ENCODE measurements at places on chromosomes 11 and 22.
A peak's percentile ranks its signal among the peaks of the same experiment; 100 is the strongest.

DNA sequence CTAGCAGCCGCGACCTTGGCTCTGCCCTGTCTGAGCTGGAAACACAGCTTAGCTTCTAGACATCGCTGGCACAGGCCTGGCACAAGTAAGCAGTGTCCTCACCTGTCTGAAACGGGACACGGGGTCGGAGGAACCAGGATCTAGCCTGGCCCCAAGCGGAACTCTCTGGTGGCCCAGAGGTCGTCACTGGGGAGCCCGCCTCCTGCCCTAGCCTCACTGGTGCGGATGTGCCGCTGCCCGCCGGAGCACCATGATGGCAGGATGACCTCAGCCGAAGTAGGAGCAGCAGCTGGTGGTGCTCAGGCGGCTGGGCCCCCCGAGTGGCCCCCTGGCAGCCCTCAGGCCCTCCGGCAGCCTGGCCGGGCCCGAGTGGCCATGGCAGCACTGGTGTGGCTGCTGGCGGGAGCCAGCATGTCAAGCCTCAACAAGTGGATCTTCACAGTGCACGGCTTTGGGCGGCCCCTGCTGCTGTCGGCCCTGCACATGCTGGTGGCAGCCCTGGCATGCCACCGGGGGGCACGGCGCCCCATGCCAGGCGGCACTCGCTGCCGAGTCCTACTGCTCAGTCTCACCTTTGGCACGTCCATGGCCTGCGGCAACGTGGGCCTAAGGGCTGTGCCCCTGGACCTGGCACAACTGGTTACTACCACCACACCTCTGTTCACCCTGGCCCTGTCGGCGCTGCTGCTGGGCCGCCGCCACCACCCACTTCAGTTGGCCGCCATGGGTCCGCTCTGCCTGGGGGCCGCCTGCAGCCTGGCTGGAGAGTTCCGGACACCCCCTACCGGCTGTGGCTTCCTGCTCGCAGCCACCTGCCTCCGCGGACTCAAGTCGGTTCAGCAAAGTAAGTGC is 871 bp downstream of the SLC35E4 start:
- DNase-seq: peak; percentile 9

DNA sequence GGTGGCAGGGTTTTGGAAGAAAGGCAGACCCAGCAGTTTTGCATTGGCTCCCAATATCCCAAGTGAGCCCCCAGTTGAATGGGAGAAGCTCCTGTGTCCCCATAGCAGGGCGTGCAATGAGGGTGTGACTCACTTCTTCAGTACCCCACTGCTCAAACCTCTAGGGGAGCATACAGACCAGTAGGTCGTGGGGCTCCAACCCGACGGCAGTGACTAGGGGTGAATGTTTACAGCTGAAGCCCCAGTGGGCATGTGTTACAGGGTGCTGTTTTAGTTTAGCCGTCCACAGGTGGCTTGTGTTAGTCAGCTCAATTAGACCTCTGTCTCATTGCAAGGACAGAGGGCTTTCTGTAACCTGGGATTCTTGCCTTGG is 564.5 kb upstream of the CNTN5 start:
- DNase-seq: no peak

GRCh38 chr22:17097062-17097461 is 12.3 kb downstream of the IL17RA start:
- no peak for DNase-seq

- no peak for DNase-seq
Measured at GRCh38 chr11:92329646-92330045, 105.0 kb downstream of the FAT3 start.

GRCh38 chr11:65363770-65364169 is 9.2 kb downstream of the TIGD3 start:
- no peak for DNase-seq

GRCh38 chr11:908273-908672 is 2.3 kb downstream of the CHID1 start:
- DNase-seq: no peak

DNA sequence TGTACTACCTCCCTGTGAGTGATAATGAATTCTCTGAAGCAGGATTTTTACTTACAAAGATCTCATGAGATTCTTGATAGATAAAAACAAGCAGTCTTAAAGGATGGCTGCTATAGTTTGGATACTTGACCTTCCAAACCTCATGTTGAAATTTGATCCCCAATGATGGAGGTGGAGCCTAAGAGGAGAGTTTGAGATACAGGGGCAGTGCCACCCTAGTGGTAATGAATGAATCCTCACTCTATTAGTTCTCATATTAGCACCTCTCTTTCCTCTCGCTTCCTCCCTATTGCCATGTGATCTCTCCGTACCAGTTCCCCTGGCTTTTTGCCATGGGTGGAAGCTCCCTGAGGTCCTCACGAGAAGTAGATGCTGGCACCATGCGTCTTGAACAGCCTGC is 37.9 kb upstream of the OR8B8 start:
- DNase-seq: no peak

DNA sequence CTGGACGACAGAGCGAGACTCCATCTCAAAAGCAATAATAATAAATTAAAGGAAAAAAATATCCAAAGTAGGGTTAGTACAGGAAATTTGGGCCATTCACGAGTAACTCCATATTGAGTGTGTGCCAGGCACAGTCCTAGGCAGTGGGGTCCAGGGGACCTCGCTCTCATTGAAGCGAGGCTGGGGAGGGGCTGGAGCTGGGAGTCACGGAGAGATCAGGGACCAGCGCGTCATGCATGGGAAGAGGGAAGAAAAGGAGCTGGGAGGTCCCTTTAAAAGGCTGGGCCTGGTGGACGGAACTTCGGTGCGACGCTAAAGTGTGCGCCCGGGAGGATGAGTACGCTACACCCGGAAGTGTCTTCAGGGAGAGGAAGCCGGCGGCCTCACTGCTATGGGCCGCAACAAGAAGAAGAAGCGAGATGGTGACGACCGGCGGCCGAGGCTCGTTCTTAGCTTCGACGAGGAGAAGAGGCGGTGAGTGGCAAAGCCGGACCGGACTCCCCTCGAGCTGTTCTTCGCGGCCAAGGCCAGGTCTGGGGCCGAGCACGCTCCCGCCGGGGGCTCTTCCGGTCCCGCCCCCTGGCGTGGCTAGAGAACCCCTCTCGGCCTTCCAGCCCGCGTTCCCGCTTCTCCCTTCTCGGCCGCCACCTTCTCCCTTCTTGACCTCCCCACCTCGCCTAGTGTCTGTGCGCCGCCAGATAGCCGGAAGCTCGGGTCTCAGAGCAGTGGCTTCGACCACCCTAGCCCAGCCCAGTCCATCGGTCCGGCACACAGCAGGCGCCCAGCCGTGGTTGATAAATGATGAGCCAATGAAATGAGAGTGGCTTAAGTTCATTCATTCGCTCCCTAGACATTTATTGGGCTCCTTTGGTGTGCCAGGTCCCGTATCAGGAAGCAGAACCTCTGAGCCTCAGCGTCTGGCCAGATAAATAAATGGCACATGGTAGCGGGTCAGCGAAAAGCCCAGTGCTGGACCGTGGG is at the start of gene NOL12:
TSS of gene NOL12 (plus strand) at position 342 of the 981 bp plus-strand sequence. CDS start at position 392, 50 bp downstream.
- DNase-seq: peak; percentile 87

DNA sequence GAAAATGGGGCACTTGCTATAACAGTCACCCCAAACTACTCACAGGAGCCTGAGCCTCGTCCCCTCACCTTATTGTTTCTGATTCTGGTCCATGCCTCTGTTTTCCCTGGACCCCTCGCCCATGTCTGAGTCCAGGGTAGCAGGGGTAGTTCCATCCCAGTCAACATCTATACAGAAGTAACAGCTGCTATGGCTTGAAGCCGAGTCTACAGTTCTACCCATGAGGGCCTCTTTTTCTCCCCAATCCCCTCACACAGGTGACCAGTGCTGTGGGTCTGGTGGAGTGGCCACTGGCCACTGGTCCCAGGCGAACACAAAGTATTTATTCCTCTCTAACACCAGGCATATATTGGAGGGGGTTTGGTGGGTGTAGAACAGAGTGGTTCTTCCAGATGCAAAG is 116.4 kb downstream of the ZNF280B start:
- no peak for DNase-seq

- no peak for DNase-seq
Measured at GRCh38 chr22:31579835-31580242, 82.2 kb downstream of the PISD start.

GRCh38 chr11:109012991-109013390 is 348.1 kb downstream of the DDX10 start:
- DNase-seq: no peak

- no peak for DNase-seq
Measured at GRCh38 chr11:9566561-9567063, 6.9 kb upstream of the WEE1 start.

DNA sequence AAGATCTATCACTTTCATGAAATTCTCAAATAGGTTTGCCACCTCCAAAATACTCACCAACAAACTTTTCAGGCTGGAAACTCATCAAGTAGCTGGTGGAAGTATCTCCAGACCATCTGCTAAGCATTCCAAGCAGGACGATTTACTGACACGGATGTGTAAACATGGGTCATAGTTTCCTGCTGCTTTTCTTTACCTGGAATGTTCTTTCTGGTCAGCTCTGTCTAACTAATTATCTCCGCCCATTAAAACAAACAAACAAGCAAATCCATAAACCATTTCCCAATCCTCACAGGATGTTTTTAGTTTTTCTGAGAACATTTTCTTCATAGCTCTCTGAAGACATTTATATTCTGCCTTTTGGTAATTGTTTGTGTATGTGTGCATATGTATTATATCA is 397.0 kb downstream of the METTL15 start:
- no peak for DNase-seq

GRCh38 chr22:24068377-24068680 is 57.2 kb downstream of the CABIN1 start:
- DNase-seq: no peak

DNA sequence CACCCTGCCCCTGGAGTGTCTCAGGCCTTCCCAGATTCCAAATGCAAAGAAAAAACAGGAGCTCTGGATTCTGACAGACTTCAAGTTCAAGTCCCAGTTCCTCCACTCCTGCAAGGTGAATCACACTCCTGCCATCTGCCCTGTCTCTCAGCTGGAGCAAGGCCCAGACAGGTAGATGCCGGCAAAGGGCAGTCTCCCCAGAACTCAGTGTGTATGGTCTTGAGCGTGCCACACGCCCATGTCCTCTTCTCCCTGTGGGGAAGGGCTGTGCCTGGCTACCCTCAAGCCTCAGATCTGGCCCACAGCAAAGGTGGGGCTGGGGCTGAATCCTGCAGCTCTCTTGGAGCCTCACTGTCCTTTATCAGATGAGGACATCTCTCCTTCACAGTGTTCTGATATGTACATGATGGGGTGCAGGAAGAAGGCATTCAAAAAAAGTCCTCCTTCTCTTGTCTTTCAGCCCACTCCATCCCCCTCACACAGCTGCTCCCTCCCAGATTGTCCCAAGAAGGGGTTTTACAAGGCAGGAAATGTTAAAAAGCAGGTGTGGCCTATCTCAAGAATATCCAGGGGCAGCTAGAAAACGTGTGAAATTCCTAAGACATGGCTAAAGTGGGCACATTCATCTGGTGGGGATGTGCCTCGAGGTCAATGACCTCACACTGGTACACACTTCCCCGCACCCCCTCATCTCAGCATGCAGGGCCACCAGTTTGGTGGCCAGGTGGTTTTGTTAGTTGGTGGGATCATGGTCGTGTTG is 27.7 kb upstream of the ARFGAP3 start:
- no peak for DNase-seq

DNA sequence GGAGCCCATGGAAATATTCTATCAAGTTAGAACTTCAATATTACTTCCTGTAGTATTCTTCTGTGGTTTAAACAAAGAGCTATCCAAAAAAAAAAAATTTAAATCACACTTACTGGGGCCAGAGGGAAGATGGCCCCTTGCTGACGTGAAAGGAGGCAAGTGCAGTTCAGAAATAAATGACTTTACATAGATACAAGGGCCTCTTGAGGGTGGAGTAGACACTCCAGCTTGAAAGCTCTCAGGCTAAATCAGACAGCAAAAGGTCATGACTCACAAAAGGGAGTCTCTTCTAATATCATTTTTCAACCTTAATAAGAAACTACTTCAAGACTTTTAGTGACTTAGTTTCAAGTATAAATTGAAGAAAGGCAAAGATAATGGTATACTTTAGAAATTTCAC is 1160.3 kb downstream of the FAM181B start:
- no peak for DNase-seq

- DNase-seq: no peak
Measured at GRCh38 chr11:17102462-17102861, 25.0 kb upstream of the RPS13 start.

- DNase-seq: no peak
Measured at GRCh38 chr22:27157666-27158370, 500.4 kb downstream of the MIAT start.

GRCh38 chr22:38046070-38046748 is 11.0 kb upstream of the PICK1 start:
- DNase-seq: no peak

DNA sequence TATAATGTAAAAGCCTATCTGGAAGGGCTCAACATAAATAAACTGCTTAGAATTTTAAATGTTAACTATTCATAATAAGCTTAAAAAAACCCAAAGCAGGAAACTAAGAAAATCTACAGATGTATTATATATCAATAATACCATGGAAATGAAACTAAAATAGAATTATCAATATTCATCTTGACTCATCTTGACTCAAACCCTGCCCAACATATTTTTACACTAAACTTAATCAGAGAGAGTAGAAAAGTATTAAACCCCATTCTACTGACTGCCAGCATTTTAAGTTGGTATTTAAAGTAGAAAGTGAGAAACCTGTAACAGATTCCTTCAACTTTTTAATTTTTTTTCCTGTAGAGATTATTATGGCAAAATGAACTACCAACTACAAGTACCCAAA is 149.2 kb downstream of the ENTHD1 start:
- no peak for DNase-seq

GRCh38 chr11:79422866-79423265 is 18.0 kb downstream of the TENM4 start:
- DNase-seq: no peak

DNA sequence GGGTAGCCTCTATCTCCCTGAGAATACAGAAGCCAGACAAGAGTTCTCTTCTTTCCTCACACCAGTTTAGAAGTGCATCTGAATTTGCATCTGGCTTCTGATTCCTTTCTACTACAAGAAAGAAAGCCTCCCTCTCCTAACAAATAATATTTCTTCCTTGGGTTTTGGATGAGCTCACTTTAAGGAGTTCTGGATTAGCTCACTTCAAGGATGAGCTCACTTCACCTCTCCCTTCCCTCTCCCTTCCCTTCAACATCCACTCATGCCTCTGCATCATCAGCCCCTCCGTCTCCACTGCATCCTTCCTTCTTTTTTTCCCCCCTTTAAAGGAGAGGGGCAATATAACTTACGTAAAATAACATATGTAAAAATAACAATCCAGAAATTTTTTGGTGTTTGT is 1.6 kb upstream of the MTNR1B start:
- no peak for DNase-seq

DNA sequence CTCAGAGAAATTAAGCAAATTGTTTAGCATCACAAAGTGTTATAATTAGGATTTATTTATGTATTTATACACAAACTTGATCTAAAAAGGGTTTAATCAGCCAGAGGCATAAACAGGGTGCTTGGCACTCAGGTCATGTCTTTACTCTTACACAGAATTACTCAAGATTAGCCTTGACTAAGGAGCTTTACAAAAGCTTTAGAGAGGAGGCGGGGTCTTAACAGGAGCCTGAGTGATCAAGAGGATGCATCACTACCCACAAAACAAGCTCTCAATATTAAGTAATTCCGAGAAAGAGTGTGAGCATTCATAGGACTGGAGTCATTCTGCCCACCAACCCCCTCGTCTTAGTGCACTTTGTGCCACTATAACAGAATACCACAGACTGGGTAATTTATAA is 103.0 kb downstream of the SPATA19 start:
- DNase-seq: no peak

Measured in CD4-positive, alpha-beta T cell treated with Interleukin-17A for 1 hour (primary cell).